ENCODE measurements at places on chromosomes 6 and 20.

GRCh38 chr20:9958693-9959092 lies 76.1 kb upstream of the ANKEF1 start:
- ATAC-seq = no peak

DNA sequence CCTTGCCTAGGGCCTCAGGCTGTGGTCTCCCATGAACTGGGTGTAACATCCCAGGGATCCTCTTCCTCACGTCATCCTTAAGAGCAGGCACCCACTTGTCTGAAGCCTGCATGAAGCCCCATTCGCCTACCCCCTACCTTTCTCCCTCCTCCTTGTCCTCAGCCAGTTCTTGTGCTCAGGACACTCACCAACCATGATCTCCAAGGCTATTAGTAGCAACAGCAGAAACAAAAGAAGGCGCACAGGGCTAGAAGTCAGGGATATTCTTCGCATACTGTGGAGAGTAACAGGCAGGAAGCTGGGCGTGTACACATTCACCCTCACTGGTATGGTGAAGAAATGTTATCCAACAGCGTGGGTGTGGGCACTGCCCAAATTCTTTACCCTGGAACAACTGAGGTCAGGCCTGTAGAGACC lies 7.3 kb downstream of the RAET1E start:
- ATAC-seq = no peak

- no peak for ATAC-seq
These were observed 255.8 kb downstream of the HDGFL1 start for GRCh38 chr6:22825210-22825609.

GRCh38 chr20:40753472-40753871 lies 64.4 kb upstream of the MAFB start:
- no peak for ATAC-seq

DNA sequence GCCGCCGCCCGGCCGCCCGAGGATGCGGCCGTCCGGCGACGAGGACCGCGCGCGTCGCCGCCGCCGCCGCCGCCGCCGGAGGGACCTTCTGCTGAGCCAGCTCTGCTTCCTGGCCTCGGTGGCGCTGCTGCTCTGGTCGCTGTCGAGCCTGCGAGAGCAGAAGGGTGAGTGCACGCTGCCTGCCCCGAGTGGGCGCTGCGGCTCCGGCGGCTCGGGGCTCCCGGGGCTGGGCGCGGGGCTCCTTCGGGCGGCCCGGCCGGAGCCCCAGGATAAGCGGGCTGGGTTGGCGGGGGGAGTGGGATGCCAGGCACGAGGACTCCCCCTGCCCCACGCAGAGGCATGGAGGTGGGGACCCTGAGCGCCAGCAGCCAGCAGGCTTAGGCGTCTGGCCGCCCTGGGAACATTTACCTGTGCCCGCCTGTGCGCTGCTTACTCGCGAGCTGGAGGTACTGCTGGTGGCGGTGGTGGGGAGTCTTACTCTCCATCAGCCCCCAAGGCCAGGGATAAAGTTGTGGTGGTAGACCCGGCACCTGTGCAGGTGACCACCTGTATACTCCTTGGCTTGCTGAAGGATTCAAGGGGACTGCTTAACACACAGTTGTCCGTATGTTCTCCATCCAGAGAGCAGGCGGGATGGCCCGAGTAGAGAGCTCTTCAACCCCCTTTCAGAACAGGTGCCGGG lies 520 bp downstream of the SLC24A3 start:
- peak; percentile 37 for ATAC-seq

- no peak for ATAC-seq
These were observed 3.2 kb downstream of the GPR63 start for GRCh38 chr6:96834070-96834469.
